CD4-positive, alpha-beta T cell (primary cell): ENCODE measurements at places on chromosomes 2 and 18.
A peak's percentile ranks its signal among the peaks of the same experiment; 100 is the strongest.

DNA sequence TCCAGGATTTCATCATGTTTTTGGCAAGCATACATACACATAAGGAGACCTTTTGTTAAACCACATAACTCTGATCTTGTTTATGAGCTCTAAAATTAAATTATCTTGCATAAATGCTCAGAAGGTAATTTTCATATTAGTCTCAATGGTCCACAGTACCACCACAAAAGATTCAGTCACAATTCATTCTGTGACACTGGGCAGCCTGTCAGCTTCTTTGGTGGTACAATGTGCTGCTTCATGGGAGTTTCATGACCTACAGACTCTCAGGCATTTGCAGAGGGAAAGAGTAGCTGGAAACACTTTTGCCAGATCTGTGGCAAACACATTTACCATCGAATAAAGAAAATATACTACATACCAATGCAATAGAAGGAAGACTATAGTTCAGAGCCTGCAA is 51.3 kb upstream of the ZNF397 start:
- DNase-seq = no peak

GRCh38 chr2:102142829-102143449 is 393 bp downstream of the IL1R1 start:
- no peak for DNase-seq

- DNase-seq = no peak
Observed at GRCh38 chr2:41717839-41718238, 330.0 kb upstream of the PKDCC start.

DNA sequence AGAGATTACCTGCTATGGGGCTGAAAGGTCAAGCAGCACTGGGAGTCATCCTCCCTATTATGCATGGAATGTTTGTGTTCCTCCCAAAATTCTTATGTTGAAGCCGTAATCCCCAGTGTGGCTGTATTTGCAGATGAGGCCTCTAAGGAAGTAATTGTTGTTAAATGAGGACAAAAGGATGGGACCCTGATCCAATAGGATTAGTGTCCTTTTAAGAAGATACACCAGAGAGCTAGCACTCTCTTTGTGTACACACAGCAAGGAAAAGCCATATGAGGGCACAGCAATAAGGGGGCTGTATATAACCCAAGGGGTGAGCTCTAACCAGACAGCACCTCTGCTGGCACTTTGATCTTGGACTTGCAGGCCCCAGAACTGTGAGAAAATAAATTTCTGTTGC is 18.3 kb downstream of the STAM2 start:
- no peak for DNase-seq

- no peak for DNase-seq
Observed at GRCh38 chr18:12165038-12165768, 71.6 kb downstream of the ANKRD62 start.

- no peak for DNase-seq
Observed at GRCh38 chr2:102042196-102043081, 50.7 kb downstream of the IL1R2 start.

DNA sequence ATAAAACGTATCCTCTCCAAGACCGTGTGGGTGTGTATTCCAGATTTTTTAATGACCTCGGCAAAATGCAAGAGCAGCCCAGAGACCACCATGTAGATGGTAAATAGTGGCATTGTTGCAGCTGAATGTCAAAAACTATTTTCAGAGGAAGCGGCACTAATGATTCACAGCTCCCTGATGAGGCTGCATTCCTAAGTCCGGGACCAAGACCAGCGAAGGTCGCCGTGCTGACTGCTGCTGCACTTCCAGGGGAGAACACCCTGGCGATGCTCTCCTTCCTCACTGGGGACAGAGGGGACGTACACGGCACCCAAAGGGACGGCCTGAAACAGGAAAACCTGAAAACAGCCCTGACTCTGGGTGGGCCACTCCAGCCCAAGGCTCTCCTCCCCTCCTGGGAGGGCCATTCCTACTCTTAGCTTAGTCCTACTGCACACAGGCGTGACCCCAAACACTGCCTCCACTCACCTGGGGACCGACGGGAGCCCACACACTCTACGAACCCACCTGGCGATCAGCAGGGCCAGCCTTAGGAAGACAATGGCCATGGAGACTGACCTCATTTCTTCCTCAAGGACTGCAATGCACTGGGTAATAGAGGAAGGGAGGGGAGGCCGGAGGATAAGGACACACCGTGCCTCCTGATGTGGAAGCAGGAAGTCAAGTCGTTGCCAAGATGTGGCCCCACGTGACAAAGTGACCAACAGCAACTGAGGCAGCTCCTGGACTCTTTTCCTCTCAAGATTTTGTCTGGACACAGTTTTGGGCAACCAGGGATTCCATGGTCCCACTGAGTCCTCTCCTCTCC is 82.8 kb downstream of the ZNF516 start:
- DNase-seq = no peak

GRCh38 chr2:230984393-230985220 is 11.3 kb upstream of the SPATA3 start:
- no peak for DNase-seq

- no peak for DNase-seq
Observed at GRCh38 chr2:122885436-122885835, 1130.0 kb downstream of the TSN start.

- no peak for DNase-seq
Observed at GRCh38 chr18:73785300-73785699, 362.3 kb downstream of the FBXO15 start.

- DNase-seq = peak; percentile 67
Observed at GRCh38 chr18:35267161-35267651, 22.8 kb downstream of the ZSCAN30 start.

- no peak for DNase-seq
Observed at GRCh38 chr18:76691800-76692199, 130.6 kb upstream of the ZNF236 start.

DNA sequence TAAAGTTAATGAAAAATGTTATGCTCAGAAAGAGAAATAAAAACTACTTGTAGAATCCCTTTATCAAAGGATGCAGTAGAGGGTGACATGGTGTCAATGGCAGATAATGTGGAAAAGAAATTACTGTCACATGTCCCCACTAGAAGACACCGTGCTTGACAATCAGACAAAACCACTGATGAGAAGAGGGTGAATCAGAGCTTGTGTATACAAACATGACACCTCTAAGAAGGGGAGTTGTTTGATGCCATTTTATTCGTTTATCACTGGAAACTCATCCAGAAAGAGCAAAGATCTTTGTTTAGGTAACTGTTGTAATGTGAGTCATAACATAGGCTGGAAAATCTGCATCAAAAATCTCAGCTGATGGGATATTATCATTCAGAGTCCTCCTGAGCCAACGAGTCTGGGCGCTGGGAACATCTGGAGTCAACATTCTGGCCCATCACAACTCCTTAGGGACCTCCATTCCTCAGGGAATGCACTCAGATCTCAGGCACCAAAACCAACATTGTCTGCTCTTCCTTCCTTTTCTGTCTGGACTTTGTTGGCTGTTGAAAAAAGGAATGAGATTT is 49.5 kb upstream of the RAB12 start:
- no peak for DNase-seq
